ENCODE measurements at places on chromosomes 16 and 17.

- DNase-seq, result no peak
Observed at GRCh38 chr16:49469930-49470451, 96.4 kb downstream of the C16orf78 start.

GRCh38 chr16:82626791-82627261 lies at the start of gene CDH13:
Gene CDH13 (plus strand): TSS chr16:82626969.
- peak; percentile 33 for DNase-seq

DNA sequence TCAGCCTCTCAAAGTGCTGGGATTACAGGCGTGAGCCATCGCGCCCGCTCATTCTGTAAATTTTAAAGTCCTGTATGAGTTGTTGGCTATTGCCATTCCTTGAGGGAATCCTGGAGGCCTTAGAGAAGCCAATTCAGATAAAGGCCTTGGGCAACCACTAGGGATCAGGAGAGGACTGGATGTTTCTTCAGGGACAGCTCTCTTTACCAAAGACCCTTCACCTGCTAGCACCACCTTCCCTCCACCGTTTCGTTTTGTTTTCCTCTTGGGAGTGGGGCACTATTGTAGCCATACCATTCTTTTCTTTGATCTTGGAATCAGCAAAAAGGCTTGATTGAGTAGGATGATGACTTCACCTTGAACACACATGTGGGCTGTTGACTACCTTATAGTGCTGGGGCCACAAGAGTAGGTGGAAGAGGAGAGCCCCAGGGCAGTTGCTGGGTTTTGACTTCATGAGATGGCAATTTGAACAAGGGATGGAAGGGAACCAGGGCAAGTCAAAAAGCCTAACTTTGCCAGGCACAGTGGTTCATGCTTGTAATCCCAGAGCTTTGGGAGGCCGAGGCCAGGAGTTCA lies 7.0 kb upstream of the ANKRD40CL start:
- DNase-seq, result no peak

- DNase-seq, result no peak
Observed at GRCh38 chr17:147796-148740, 10.7 kb downstream of the SCGB1C2 start.

DNA sequence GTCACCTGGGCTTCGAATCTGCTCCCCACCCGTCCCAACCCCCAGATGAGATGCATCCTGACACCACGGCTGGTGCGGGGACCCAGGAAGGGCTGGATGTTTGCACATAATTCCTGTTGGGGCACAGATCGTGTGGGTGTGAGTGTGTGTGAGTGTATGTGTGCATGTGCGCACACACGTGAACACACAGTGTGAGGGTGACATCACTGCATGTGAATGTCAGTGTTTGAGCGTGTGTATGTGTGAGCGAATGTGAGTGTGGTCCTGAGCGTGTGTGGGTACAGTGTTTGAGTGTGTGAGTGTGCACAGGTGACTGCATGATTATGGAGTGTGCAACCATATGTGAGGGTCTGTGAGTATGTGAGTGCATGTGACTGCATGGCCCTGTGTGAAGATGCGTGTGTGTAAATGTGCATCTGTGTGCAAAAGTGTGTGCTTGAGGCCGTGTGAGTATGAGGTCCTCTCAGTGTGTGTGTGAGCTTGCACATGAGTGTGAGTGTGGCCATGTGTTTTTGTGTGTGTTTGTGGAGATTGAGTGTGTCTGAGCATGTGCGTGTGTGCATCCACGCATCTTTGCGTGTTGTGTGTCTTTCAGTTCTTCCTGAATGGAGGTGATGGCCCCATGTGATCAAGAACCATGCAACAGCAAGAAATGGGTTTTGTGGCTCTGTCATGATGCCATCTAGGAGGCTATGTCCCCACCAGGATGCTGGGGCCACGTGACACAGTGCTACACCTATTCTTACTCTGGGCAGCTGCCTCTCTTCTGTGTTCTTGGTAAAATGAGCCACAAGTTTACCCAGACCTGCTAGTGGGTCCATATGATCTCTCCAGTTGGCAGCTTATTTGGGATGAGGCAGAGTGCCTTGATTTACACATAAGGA lies 70.5 kb upstream of the GCSH start:
- no peak for DNase-seq

DNA sequence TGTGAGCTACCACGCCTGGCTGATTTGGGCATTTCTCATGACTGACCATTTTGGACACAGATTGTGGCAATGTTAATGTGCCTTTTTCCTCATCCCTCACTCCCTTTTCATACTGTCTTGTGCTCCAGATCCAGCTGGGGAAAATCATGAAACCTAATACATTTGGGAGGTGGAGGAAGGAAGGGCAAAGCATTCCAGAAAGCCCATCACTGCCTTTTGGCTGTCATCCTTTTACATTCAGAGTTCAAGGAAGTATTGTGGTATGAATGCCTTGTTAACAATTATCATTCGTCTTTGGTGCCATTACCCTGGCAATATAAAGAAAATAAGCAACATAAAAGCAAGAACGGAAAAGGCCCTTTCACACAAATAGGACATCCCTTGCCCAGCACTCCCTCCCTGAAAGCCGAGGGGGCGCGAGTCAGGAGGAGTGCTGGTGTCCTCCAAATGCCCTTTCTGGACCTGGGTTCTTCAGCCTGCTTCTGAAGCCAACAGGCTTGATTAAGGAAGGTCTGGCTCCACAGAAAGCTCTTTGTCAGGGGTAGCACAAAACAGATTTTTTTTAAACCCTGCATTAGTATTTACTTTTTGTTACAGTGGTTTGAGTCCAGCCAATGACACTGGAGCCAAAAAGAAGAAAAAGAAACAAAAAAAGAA lies 20.1 kb downstream of the NMT1 start:
- DNase-seq, result no peak
